Karpas-422 (cell line): ENCODE measurements at places on chromosomes 6 and 20. TPM values are rescaled to one million over a fixed set of nuclear protein-coding genes. Genes with fewer than 3 reads are reported as not detected.

GRCh38 chr6:91079969-91080368 is 493.1 kb upstream of the MAP3K7 start:
- H3K4me1 ChIP-seq: no peaks in the 10 kb centered on the region
- H3K27me3 ChIP-seq: no peaks in the 10 kb centered on the region
- no peak overlapping the region for H3K27ac ChIP-seq
- H3K36me3 ChIP-seq: no peaks in the 10 kb centered on the region
- no peak overlapping the region for H3K4me3 ChIP-seq

- no peaks in the 10 kb centered on the region for H3K27me3 ChIP-seq
- no peaks in the 10 kb centered on the region for H3K36me3 ChIP-seq
- no peak overlapping the region for H3K27ac ChIP-seq
- no peak for DNase-seq
- no peak overlapping the region for H3K4me3 ChIP-seq
Measured at GRCh38 chr6:16311763-16312162, 73.4 kb downstream of the GMPR start.

GRCh38 chr20:37190354-37191112 is 11.2 kb upstream of the MROH8 start:
- H3K36me3 ChIP-seq: peaks cover 29% of the 10 kb centered on the region
- no peak overlapping the region for H3K4me3 ChIP-seq
- no peaks in the 10 kb centered on the region for H3K27me3 ChIP-seq
- peak overlapping the region; percentile 31 for H3K27ac ChIP-seq
- peaks cover 40% of the 10 kb centered on the region for H3K4me1 ChIP-seq
- DNase-seq: peak; percentile 60

DNA sequence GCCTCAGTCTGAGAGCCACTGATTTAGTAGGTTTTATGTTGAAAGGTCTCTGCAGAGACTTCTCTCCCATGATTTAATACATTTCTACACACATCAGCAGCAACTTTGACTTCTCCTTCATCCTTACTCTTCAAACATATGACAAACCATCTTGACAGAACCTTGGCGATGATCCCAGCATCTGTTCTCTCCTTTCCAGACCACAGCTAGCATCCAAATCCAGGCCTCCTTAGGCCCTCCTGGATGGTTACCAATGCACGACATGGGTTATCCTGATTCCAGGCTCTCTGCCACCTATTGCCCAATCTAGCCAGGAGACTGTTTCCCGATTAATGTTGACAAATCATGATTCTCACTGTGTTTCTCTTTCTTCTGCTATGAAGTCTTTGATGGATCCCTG is 16.8 kb downstream of the LAMA4 start:
- H3K36me3 ChIP-seq: no peaks in the 10 kb centered on the region
- no peaks in the 10 kb centered on the region for H3K4me1 ChIP-seq
- H3K27ac ChIP-seq: no peak overlapping the region
- no peaks in the 10 kb centered on the region for H3K27me3 ChIP-seq

GRCh38 chr20:61118429-61119224 is 133.4 kb upstream of the CDH4 start:
- H3K27me3 ChIP-seq: no peaks in the 10 kb centered on the region
- H3K4me3 ChIP-seq: no peak overlapping the region
- H3K27ac ChIP-seq: no peak overlapping the region
- no peaks in the 10 kb centered on the region for H3K4me1 ChIP-seq
- no peak for DNase-seq

- H3K27ac ChIP-seq: no peak overlapping the region
- DNase-seq: no peak
- no peaks in the 10 kb centered on the region for H3K4me1 ChIP-seq
- H3K27me3 ChIP-seq: no peaks in the 10 kb centered on the region
Measured at GRCh38 chr20:10541668-10542411, 106.7 kb downstream of the SLX4IP start.

- H3K27me3 ChIP-seq: no peaks in the 10 kb centered on the region
- H3K4me3 ChIP-seq: no peak overlapping the region
- H3K4me1 ChIP-seq: no peaks in the 10 kb centered on the region
- DNase-seq: peak; percentile 60
- H3K36me3 ChIP-seq: no peaks in the 10 kb centered on the region
- no peak overlapping the region for H3K27ac ChIP-seq
Measured at GRCh38 chr6:50655848-50656453, 57.4 kb upstream of the TFAP2D start.

- H3K36me3 ChIP-seq: peaks cover 19% of the 10 kb centered on the region
- peaks cover 17% of the 10 kb centered on the region for H3K4me1 ChIP-seq
- H3K27me3 ChIP-seq: no peaks in the 10 kb centered on the region
Measured at GRCh38 chr20:21303872-21304586, 898 bp downstream of the XRN2 start.

GRCh38 chr6:87281426-87281825 is 41.0 kb upstream of the SMIM8 start:
- H3K4me3 ChIP-seq: no peak overlapping the region
- no peaks in the 10 kb centered on the region for H3K27me3 ChIP-seq
- DNase-seq: no peak
- no peaks in the 10 kb centered on the region for H3K4me1 ChIP-seq

DNA sequence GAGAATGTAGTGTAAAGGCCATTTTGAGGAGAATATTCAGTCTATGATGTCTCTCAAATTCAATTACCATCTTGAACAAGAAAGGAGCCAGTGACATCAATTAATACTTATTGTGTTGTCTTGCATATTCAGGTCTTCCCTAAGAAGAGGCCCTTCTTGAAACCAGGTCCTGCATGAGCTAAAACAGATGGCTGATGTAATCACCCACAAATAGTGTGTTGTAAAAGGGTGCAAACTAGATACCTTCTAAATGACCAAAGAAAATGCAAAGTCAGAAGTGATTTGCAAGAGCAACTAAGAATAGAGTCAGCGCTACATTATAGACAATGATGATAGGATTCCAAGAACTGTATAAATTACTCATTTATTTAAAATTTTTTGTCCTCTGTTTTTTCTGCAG is 97.0 kb downstream of the BTBD3 start:
- H3K27me3 ChIP-seq: no peaks in the 10 kb centered on the region
- H3K27ac ChIP-seq: no peak overlapping the region
- H3K4me3 ChIP-seq: no peak overlapping the region
- H3K36me3 ChIP-seq: no peaks in the 10 kb centered on the region
- no peaks in the 10 kb centered on the region for H3K4me1 ChIP-seq

- no peaks in the 10 kb centered on the region for H3K36me3 ChIP-seq
- no peak for DNase-seq
- H3K27me3 ChIP-seq: no peaks in the 10 kb centered on the region
- H3K4me1 ChIP-seq: peaks cover 23% of the 10 kb centered on the region
- no peak overlapping the region for H3K27ac ChIP-seq
Measured at GRCh38 chr20:20711413-20711812, 1.0 kb downstream of the RALGAPA2 start.

DNA sequence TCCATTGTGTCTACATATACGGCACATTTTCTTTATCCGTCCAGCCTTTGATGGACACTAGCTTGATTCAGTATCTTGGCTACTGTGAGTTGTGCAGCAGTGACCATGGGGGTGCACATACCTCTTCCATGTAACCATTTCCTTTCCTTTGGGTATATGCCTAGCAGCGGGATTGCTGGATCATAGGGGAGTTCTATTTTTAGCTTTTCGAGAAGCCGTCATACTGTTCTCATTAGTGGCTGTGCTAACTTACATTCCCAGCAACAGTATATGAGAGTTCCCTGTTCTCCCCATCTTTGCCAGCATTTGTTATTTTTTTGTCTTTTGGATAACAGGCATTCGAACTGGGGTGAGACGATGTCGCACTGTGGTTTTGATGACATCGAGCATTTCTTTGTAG is 395.0 kb downstream of the SMOC2 start:
- H3K36me3 ChIP-seq: no peaks in the 10 kb centered on the region
- no peak overlapping the region for H3K27ac ChIP-seq
- no peaks in the 10 kb centered on the region for H3K27me3 ChIP-seq
- no peaks in the 10 kb centered on the region for H3K4me1 ChIP-seq
- no peak overlapping the region for H3K4me3 ChIP-seq

DNA sequence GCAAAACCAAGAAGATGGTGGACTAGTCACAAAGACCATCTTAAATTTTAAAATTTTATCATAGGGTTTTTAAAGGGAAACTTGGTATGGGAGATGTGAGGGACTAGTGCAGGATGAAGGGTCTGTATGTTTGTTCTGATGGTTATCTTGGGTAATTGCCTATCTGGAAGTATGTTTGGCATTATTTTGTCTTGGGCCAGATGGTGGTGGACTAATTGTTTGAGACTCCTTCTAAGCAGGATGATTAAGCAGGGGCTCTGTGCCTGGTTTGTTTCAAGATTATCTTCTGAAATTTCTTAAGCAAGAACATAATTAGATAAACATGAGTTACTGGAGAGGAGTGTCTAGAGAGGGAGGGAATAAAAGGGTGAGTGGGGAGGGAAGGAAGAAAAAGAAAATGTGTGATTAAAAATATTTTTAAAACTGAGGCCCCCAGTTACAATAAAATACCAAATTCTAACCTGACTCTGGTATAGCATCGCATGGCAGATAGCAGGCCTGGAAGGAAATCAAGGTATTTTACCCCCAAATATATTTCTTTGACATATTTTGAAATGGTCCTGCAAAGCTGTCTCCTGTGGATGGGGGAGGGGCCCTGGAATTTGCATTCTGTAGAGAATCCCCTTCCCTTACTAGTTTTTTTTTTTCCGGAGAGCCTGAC is 49.9 kb upstream of the FAM184A start:
- H3K36me3 ChIP-seq: no peaks in the 10 kb centered on the region
- no peaks in the 10 kb centered on the region for H3K4me1 ChIP-seq
- H3K27ac ChIP-seq: no peak overlapping the region

- H3K4me3 ChIP-seq: no peak overlapping the region
- H3K36me3 ChIP-seq: peaks cover 21% of the 10 kb centered on the region; the same call in 1 of the 2 replicates
- H3K27me3 ChIP-seq: no peaks in the 10 kb centered on the region
- DNase-seq: no peak
- H3K4me1 ChIP-seq: peaks cover 65% of the 10 kb centered on the region
- H3K27ac ChIP-seq: no peak overlapping the region
Measured at GRCh38 chr20:44018259-44018941, 103.7 kb downstream of the TOX2 start.

- H3K27me3 ChIP-seq: no peaks in the 10 kb centered on the region
- H3K4me1 ChIP-seq: no peaks in the 10 kb centered on the region
- no peaks in the 10 kb centered on the region for H3K36me3 ChIP-seq
- no peak overlapping the region for H3K4me3 ChIP-seq
Measured at GRCh38 chr6:83518816-83519480, 6.6 kb downstream of the PRSS35 start.

DNA sequence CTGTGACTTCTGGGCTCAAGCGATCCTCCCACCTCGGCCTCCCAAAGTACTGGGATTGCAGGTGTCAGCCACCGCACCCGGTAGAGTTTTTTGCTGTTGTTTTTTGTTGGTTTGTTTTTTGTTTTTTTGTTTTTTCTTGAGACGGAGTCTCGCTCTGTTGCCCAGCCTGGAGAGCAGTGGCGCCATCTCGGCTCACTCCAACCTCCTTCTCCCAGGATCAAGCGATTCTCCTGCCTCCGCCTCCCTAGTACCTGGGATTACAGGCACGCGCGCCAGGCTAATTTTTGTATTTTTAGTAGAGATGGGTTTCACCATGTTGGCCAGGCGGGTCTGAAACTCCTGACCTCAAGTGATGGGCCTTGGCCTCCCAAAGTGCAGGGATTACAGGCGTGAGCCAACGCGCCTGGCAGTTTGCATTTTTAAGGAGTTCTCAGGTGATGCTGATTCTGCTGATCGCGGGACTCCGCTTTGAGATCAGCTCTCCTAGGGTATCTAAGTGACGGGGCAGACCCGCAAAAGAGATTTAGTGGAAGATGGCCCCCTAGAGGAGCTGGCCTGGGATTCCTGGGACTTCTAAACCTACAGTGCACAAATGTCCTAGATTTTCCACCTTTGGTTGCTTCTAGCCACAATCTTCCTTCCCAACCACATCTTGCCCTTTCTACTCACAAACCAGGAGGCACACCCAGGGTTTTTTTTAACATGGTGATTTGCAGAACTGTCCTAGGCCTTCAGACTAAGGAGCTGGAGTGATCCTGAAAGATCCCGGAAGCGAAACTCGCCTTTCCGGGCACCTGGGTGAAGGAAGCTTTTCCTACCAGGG is 45.2 kb downstream of the DPPA5 start:
- no peaks in the 10 kb centered on the region for H3K27me3 ChIP-seq
- H3K4me3 ChIP-seq: peak overlapping the region; percentile 77
- H3K27ac ChIP-seq: peak overlapping the region; percentile 53
- 0 out of 2 replicates have a peak, but pooled peaks cover 3% of the 10 kb centered on the region for H3K36me3 ChIP-seq

GRCh38 chr6:63245420-63245819 is 34.2 kb downstream of the FKBP1C start:
- DNase-seq: no peak
- no peaks in the 10 kb centered on the region for H3K4me1 ChIP-seq
- H3K27ac ChIP-seq: no peak overlapping the region
- no peaks in the 10 kb centered on the region for H3K27me3 ChIP-seq

DNA sequence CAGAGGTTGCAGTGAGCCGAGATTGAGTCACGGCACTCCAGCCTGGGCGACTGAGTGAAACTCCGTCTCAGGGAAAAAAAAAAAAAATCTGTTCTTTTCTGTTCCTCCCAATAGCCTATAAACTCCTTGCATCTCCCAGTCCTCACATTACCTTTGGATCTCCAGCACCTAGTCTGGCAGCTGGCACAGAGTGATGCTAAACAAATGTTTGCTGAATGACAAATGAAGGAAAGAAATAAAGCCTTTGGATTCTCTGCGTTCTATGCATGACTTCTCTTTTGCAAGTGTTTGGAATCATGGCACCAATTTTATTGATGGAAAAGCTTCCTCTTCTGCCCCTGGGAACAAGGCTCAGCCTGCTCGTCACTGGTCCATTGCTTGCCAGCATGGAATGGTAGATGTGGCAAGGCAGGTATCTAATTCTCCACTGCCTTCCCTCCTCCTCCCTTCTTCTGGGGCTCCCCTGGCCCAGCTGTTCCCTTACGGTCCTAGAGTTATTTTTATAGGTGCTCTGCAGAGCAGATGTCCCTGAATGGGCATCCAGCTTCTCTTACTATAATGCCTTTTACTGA is 53.6 kb upstream of the FYN start:
- H3K36me3 ChIP-seq: no peaks in the 10 kb centered on the region
- no peak for DNase-seq
- no peaks in the 10 kb centered on the region for H3K27me3 ChIP-seq
- H3K27ac ChIP-seq: no peak overlapping the region
- no peak overlapping the region for H3K4me3 ChIP-seq

DNA sequence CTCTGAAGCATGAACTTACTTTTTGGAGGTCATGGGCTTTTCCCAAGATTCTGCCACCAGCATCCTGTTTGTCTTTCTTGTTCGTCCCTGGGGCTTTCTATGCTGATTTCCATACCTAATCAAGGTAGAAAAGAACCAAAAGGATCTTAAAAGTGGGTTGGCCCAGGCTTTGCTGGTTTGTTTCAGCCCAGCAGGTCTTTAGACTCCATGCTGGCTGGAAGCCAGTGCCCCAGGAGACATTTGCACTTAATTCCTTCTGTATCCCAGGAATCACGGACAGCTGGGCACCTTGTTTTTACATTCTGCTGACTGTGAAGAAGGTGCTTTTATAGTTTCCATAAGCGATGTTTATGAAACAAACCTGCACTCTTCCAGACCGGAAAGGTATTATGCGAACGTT is 195.9 kb downstream of the CDH4 start:
- no peak overlapping the region for H3K4me3 ChIP-seq
- no peak overlapping the region for H3K27ac ChIP-seq
- H3K4me1 ChIP-seq: no peaks in the 10 kb centered on the region
- no peaks in the 10 kb centered on the region for H3K27me3 ChIP-seq
- no peaks in the 10 kb centered on the region for H3K36me3 ChIP-seq

The GGTLC1 gene
- total RNA-seq: not detected in 2 replicates

The OOEP gene
- not detected in 2 replicates for total RNA-seq

The STX11 gene
- not detected in 2 replicates for total RNA-seq

The SLC2A10 gene
- not detected in 2 replicates for total RNA-seq

The SAMD10 gene
- total RNA-seq: 11.7 and 13.0 TPM in 2 replicates

The CCNC gene
- total RNA-seq: 65.0 and 104 TPM in 2 replicates

The ARG1 gene
- total RNA-seq: not detected in 2 replicates

The RAET1E gene
- total RNA-seq: not detected in 2 replicates

The ACSS1 gene
- total RNA-seq: 2.3 and 8.5 TPM in 2 replicates
